ENCODE measurements at places on chromosomes 4 and X. TPM values are rescaled to one million over a fixed set of nuclear protein-coding genes. Genes with fewer than 3 reads are reported as not detected.
A peak's percentile ranks its signal among the peaks of the same experiment; 100 is the strongest.

CCNA2 gene
- total RNA-seq, result 18.9 TPM

DNA sequence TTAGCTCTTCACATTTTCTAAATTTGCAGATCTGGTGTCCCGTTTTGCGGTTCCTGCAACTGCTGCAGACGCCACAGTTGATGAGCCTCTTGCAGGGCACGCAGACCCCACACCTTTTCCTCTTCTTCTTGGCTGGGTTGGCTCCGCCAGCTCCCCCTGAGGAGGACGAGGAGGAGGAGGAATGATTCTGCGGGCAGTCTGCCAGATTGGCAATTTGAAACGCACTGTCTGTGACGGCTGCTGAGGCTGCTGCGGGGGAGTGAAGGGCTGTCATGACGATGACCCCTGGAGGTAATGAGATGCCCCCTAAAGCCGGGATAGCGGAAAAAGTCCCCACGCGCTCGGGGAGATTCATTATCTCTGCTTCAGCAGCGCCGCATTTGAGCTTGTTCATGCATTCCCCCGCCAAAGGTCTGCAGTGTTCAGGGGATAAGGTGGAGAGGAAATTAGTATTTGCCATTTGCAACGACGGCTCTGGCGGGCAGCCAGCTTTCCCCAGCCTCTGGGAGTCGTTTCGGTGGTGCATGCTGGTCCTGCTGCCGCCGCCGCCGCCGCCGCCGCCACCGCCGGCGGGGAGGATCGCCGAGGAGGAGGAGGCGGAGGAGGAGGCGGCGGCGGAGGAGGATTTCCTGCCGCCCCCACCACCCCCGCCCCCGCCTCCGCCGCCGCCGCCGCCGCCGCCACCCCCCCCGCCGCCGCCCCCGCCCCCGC, 3.8 kb downstream of the CXXC4 start:
- DNase-seq, result peak; percentile 81

GRCh38 chr4:21457086-21457840, 491.3 kb downstream of the KCNIP4 start:
- DNase-seq, result no peak

GRCh38 chrX:120749141-120749846, 119.4 kb upstream of the C1GALT1C1 start:
- DNase-seq, result no peak
